ENCODE measurements at places on chromosomes 7 and 10.
A peak's percentile ranks its signal among the peaks of the same experiment; 100 is the strongest.

DNA sequence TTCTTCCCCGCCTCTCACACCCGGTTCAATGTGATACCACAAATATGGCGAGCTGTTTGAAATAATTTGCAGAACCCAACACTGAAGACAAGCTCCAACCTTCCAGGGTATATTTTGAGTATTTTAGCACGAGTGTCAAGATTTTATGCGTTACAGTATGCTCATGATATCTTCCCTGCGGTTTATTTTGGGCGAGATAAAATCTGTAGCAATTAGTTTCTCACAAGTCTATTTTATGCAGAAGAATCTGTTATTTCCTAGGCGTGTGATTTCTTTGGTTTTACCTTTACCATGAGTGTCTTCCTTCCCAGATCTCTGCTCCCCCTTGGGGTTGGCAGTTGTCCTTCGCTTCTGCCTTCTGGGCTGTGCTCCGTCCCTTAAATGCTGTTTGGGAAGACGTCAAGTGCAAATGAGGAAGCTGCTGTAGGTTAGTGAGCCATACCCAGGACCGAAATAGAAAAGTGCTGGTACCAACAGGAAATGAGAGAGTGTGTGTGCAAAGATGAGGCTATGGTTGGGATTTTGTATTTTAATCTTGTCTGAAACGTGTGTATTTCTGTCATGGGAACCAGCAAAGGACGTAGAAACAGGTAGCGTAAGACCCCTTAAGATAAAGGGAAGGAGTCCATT is 299.8 kb downstream of the KLF6 start:
- ATAC-seq, result no peak

DNA sequence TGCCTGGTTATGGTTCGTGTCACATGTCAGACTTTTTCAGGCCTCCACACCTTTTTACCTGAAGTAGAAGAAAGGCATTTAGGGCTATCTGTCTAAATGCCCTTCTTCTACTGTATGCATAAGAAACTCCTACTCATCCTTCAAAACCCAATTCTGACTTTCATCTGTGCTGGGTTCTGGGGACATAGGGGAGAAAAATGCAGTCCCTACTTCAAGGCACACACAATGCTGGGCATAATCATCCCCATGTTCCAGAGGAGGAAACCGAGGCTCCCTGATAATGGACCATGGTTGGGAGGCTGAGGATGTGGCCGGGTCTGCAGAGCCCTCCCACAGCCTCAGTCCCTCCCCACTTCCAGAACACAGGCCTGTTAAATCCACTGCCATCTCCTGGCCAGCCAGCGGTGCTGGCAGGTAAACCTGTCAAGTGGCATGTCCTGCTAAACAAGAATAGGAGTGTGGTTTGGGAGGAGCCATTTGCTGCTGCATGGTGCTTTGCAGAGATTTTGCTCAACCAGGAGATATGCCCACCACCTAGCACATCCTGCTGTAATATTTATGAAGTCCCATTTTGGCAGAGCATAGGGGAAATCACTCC is 32.0 kb downstream of the GRID1 start:
- ATAC-seq, result no peak

DNA sequence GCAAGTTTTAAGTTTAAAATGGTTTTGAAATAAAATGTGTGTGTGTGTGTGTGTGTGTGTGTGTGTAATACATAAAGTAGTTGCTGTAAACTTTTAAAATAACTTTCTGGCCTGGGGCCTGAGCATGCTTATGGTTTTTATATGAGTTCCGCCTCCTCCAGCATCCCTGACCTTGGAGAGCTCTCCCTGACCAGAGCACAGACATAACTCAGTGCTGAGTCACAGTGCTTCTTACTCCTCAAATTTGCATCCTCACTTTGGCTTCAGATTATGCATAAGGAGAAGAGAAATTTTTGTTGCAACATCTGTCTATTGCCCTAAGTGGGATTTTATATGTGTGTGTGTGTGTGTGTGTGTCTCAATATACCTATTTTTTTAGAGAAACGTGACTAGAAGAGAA is 200.8 kb downstream of the ELMO1 start:
- ATAC-seq, result peak; percentile 79

DNA sequence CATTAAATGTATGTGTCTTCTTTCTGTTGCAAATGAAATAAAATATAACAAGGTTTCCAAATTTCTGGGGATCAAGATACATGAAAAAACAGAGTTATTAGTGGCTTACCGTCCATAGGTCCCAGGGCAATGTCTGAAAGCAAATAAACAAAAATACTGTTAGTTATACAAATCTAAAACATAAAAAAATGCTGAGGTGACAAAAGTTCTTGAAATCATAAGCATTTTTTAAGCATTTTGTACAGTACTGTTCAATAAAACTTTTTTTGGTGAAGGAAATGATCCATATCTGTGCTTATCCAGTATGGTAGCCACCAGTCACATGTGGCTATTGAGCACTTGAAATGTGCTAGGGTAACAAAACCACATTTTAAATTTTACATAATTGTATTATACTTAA is 158.6 kb upstream of the TARP start:
- ATAC-seq, result no peak

DNA sequence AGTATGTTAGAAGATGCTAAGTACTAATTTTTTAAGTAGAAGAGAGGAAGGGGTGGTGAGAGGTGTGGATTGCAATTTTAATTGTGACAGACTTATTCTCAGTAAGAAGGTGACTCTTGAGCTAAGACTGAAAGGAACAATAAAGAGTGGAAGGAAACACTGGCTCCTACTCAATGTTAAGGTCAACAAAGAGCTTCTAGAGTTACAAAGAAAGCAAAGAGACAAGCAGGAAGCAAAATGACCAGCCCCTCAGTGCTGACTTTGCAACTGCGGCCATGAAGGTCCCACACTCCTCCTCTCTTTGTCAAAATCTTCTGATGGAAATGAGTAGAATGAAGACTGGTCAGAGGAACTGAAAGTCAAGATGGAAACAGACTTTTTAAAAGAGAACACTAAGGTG is 79.9 kb upstream of the FOXI2 start:
- ATAC-seq, result no peak

DNA sequence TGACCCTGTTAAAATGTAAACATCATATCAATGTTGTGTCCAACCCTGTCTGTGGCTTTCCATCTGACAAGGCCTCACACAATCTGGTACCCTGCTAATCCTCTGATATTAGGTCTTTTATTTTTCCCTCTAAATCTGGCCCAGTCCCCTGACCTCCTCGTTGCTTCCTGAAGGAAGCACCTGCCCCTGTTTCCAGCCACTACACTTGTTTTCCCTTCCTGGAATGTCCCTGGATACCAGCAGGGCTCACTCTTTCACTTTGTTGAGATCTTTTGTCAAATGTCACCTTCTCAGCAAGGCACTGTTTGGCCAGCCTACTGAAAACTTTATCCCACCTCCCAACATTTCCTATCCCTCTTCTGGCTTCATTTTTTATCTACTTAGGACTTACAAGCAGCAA is 2.1 kb downstream of the SAMD9L start:
- no peak for ATAC-seq

GRCh38 chr10:124707551-124707950 is 36.6 kb downstream of the FAM53B start:
- no peak for ATAC-seq

- no peak for ATAC-seq
Measured at GRCh38 chr7:17626235-17626634, 314.1 kb downstream of the SNX13 start.

DNA sequence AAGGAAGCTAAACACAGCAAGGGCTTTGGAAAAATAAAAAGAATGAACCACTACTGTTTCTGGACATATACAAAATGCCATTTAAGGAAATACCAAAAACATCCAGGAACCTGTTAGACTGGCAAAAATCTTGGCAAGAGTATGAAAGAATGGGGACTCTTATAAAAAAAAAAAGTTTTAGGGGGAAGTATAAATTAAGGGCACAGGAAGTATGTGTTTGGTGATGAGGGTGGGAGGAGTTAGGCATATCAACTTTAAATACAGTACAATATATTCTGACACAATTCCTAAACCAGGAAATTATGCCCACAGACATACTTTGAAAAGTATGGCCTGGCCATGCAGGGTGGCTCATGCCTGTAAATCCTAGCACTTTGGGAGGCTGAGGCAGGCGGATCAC is 74.2 kb downstream of the WAPL start:
- no peak for ATAC-seq

DNA sequence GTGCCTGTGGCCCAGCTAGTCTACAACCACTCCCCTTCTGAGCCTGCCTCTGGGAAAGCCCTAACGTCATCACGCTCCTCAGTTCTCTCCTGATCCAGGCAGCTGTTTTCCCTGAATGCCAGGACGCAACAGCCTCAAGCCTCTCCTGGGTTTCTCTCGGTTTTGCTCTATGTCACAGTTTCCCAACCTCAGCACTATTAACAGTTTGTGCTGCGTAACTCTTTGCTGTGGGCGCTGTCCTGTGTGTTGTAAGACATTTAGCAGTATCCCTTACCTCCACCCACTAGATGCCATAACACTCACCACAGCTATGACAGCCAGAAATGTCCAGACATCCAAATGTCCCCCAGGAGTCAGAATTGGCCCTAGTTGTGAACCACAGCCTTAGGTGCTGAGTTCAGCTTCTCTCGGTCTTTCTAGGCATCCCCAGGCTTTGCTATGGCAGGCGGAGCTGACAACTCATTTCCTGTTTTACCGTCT is 226.3 kb upstream of the NPVF start:
- ATAC-seq, result peak; percentile 43

DNA sequence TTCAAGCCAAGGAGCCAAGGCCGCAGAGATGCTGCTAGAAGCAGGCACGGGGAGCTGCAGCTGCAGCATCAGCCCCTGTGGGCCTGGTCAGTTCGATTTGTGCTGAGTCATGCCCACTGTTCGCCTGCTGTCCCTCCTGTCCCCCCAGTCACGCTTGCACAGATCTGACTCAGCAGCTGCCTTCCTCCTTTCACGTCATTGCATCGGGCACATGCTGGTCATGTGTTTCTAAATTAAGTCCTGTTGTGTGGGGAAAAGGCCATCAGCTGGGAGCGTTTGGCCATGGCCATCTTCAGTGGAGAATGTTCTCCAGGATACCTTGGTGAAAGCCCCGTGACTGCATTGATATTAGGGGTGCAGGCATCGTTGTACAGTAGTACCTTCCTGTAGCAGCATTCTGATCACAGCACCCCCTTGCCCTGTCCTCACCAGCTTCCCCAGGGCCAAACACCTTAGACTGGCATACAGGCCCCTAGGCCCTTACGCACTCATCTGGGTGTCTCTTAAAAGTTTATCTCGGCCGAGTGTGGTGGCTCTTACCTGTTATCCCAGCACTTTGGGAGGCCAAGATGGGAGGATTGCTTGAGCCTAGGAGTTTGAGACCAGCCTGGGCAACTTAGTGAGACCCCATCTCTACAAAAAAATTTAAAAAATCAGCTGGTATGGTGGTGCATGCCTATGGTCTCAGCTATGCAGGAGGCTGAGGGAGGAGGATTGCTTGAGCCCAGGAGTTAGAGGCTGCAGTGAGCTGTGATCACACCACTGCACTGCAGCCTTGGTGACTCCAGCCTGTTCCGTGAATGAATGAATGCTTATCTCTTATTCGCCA is 23.2 kb downstream of the POR start:
- peak; percentile 72 for ATAC-seq

- ATAC-seq, result no peak
Measured at GRCh38 chr10:93220296-93221170, 146.8 kb downstream of the CYP26A1 start.

DNA sequence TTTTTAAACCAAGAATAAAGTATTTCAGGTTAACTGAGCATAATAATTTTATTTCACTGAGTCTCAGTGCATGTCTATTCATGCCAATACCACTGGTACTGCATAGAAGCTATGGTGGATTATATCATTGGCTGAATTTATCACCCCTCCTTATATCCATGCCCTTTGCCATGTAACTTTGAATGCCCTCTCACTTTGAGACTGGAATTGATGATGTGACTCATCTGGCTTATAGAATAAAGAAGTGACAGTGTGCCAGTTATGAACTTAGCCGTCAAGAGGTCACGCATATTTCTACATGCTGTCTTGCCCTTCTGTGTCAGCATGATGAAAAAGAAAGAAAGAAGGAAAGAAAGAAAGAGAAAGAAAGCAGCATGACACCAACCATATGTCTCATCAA is 20.7 kb upstream of the ABLIM1 start:
- ATAC-seq, result no peak

- ATAC-seq, result no peak
Measured at GRCh38 chr10:123395906-123396305, 241.7 kb downstream of the BUB3 start.

GRCh38 chr7:127477295-127478023 is 85.0 kb upstream of the ZNF800 start:
- no peak for ATAC-seq

DNA sequence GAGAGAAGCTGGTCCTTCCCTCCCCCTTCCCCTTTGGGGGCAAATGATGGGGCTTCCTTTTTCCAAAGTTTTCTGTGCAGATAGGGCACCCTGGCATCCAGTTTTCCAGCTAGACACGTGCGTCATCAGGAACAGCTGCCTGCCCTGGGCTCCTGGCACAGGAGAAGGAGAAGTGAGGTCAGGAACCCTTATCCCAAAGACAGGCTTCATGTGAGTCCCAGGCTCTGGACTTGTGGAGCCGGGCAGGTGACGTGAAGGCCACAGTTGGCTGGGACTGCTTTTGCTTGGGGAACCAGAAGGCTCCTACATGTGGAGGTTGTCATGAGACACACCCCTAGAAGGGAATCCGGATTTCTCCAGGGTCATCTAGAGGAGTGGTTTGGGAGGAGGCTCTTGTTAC is 66.5 kb downstream of the RBM20 start:
- ATAC-seq, result no peak

DNA sequence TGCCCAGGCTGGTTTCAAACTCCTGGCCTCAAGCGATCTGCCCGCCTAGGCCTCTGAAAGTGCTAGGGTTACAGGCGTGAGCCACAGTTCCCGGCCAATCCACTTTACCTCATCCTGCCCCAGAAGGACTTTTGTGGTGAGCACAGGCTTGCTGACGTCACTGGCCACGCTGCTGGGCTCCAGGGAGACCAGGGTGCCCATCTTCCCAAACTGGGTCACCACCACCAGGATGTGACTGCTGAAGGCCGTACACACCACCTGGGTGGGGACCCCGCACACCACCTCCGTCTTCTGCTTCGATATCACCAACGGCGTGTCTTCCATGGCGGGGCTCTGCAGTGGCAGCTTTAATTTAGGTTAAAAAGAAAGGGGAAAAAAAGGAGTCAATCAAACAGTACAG is 816 bp downstream of the PSMG3 start:
- ATAC-seq, result no peak

DNA sequence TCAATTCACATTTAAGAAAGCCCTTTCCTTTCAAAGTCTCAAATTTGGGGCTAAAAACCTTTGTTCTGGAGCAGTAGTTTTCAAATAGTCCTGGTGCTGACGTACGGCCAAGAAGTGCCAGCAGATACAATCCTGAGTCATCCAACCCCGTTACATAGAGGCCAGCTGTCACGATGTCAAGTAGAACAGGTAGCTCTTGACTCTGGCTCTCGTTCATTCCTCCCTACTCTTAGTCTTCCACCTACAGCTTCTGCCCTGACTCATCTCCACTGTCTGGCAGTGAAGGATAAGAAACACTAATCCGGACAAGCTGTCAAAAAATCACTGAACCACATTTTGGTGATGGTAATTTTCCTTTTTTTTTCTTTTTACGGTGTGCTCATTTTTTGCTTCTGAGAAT is 132.4 kb upstream of the PTN start:
- no peak for ATAC-seq

Measured in gastroesophageal sphincter (tissue), 4 donors.